Stimulated activated CD8-positive, alpha-beta memory T cell treated with anti-CD3 and anti-CD28 coated beads, Interleukin-2, amount 100 ng/mL, for 48 hours (primary cell): ENCODE measurements at places on chromosomes 4 and X.

- DNase-seq, result no peak
Measured at GRCh38 chrX:152520653-152521052, 69.5 kb upstream of the GABRA3 start.

- no peak for DNase-seq
Measured at GRCh38 chrX:108224727-108225621, 133.4 kb downstream of the ATG4A start.

DNA sequence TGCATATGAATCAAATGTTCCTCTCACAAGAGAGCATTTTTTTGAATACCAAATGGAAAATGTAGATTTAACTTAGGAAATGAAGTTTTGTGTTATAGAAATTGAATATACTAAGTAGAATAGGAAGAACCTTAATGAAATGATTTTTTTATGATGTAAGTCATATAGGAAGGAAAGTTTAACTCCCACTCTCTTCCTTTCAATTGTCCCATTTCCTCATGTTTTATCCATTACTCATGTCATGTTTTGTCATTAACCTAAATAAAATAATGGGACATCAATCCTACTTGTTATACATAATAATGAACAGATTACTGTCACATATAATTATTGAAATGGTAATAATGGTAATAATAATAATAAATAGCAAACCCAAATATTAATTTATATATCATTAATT lies 22.7 kb upstream of the SRD5A3 start:
- no peak for DNase-seq

GRCh38 chrX:150446995-150447394 lies 83.9 kb downstream of the MAMLD1 start:
- no peak for DNase-seq

DNA sequence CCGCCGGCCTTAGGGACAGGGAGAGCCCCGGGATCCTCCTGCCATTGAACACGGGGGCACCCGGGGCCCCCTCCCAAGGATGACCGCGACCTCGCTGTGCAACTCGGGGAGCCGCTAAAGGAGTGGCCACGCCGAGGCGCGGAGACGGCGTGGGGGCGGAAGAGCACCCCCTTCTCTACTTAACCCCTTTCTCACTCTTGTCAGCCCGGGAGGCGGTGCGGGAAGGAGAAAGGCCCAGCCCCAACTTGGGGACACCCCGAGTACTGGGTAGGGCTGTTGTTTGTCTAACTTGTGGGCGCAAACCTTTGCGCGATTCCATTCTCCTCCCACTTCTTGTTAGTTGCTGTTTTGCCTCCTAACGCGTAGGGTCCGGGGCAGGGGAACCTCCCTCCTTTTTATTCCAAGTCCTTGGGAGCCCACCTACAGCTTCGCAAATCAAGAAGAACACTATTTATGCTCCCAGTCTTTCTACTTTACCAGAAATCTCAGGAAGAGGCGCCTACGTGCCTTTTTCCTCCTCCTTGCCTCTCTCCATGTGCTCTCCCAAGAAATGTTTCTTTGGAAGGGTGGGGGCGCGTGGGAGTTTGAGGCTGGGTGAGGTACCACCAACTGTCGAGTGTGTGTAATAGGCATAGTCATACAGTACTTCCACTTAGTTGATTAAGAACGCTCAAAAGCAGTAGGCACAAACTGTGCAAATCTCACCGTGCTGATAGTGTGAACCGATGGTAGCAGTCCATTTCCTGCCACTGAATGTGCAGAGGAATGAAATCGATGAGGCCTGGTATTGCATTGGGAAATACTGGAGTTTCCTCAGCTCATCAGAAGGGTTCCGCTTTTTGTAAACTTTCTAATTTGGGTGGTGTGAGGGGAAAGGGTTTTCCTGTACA lies 813 bp downstream of the DIAPH2 start:
- DNase-seq, result peak; percentile 5

- DNase-seq, result no peak
Measured at GRCh38 chr4:137421796-137422195, 110.5 kb downstream of the PCDH18 start.

- DNase-seq, result no peak
Measured at GRCh38 chrX:97211070-97211469, 327.4 kb downstream of the RPA4 start.

- DNase-seq, result no peak
Measured at GRCh38 chr4:139493176-139493575, 39.3 kb downstream of the RAB33B start.

GRCh38 chrX:154531626-154532025 lies 15.0 kb downstream of the G6PD start:
- no peak for DNase-seq

GRCh38 chrX:39601231-39602177 lies 496.3 kb downstream of the BCOR start:
- no peak for DNase-seq

- DNase-seq, result no peak
Measured at GRCh38 chr4:2352171-2352570, 66.3 kb downstream of the ZFYVE28 start.

GRCh38 chr4:41638203-41638602 lies 100.2 kb downstream of the LIMCH1 start:
- no peak for DNase-seq

DNA sequence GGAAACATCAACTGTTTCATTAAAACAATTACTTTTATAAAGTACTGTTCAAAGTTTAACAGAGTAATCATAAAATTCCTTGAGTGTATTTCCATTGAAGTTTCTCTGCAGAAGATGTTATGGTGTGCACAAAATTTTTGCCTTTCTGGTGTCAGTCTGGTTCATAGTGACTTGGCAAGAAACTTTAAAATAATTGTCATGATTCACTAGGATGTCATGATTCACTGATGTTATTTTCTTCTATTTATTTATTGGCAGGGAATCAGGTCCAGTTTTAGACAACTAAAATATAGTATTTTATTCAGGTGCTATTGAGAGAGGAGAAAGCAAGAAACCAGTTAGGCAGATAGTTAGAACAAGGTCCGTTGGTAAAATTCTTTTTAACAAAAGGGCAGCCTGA lies 3.8 kb downstream of the UGT2A1 start:
- no peak for DNase-seq

DNA sequence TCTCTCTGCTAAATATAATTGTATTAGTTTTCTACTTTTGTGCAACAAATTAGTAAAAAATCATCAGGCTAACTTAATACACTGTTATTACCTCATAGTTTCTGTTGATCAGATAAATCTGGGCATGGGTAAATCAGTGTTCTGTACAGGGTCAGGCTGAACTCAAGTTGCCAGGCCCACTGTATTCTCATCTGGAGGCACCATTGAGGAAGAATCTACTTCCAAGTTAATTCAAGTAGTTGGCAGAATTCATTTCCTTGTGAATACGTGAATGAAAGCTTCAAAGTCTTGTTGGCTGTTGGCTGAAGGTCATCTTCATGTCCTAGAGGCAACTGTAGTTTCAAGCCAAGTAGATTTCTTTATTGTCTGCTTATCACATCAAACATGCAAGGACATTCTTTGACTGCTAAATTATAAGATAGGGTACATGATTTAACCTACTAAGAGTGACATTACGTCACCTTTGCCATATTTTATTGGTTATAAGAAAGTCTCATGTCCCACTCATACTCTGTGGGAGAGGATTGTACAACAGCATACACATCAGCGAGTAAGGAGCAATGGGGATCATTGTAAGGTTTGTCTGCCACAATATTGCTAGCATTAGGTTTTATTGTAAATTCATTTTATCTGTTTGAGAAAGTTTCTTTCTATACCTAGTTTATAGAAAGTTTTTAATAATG lies 1219.0 kb downstream of the ARAP2 start:
- no peak for DNase-seq

- DNase-seq, result no peak
Measured at GRCh38 chrX:118761939-118762707, 34.7 kb downstream of the IL13RA1 start.

- no peak for DNase-seq
Measured at GRCh38 chrX:71627588-71628404, 9.5 kb upstream of the CXCR3 start.

DNA sequence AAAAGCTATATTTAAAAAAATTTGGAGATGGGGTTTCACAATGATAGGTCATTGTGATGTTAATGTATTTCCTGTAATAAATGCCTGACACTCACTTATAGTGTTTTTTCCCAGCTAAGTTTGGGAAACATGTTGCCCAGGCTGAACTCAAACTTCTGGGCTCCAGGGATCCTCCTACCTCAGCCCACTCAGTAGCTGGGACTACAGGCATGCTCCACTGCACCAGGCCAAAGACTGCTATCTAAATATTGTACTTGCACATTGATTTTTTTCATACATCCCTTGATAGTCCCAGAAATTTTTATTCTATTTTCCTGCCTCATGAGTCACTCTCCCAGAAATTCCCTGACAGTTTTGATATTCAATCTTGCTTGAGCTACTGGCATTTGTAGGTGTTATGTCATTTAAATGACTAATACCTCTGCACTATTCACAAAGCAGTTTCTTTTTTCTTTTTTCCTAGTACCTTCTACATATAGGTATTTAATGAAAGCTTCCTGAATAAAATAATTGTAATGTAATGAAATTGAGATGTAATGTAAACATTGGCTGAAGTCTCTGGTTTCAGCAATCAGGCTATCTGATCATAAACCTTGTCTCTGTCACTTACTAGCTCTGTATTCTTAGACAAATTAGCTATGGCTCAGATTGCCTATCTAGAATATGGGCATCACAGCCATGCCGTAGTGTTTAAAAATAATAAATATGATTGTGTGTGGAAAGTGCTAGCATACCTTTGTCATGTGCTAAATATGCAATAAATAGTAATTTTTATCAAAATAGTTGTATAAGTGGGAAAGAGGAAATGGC lies 1973.0 kb upstream of the AGA start:
- no peak for DNase-seq

DNA sequence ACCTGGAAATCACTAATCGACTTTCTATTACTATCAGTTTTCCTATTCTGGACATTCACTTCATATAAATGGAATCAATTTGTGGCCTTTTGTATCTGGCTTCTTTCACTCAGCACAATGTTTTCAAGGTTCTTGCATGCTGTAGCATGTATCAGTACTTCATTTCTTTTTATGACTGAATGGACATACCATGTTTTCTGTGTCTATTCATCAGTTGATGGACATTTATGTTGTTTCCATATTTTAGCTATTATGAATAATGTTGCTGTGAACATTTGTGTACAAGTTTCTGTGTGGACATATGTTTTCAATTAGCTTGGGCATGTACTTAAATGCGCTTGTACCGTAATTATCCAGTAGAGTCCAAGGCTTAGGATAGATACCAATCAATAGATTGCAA lies 19.9 kb upstream of the RELL1 start:
- DNase-seq, result no peak

DNA sequence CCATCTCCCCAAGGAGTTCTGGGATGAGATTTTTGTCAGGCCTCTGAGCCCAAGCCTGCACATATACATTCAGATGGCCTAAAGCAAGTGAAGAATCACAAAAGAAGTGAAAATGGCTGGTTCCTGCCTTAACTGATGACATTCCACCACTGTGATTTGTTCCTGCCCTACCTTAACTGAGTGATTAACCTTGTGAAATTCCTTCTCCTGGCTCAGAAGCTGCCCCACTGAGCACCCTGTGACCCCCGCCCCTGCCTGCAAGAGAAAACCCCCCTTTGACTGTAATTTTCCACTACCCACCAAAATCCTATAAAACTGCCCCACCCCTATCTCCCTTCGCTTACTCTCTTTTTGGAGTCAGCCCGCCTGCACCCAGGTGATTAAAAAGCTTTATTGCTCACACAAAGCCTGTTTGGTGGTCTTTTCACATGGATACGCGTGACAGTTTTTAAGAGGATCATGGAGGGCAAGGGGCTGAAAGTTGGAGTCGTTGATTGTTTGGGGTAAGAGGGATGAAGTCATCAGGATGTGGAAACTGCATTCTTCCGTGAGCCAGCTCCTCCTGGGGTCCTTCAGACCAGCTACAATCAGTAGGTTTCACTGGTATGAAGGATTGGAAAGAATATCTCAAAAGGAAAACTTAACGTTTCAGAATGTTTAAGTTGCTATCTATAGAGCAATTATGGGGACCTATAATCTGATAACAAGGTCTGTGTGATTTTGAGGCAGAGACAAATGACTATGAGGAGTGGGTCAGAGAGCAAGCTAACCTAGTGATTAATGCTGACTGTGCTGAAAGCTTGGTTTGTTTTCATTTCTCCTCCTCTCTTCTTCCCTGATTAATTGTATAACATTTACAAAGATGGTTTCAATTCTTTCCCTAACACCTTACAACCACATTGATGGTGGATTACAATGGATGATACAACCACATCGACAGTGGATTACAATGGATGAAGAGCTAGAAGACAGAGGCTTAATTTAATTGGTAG lies 28.6 kb upstream of the MAGEA11 start:
- DNase-seq, result no peak

- no peak for DNase-seq
Measured at GRCh38 chr4:6576932-6577331, 1.9 kb downstream of the MAN2B2 start.

DNA sequence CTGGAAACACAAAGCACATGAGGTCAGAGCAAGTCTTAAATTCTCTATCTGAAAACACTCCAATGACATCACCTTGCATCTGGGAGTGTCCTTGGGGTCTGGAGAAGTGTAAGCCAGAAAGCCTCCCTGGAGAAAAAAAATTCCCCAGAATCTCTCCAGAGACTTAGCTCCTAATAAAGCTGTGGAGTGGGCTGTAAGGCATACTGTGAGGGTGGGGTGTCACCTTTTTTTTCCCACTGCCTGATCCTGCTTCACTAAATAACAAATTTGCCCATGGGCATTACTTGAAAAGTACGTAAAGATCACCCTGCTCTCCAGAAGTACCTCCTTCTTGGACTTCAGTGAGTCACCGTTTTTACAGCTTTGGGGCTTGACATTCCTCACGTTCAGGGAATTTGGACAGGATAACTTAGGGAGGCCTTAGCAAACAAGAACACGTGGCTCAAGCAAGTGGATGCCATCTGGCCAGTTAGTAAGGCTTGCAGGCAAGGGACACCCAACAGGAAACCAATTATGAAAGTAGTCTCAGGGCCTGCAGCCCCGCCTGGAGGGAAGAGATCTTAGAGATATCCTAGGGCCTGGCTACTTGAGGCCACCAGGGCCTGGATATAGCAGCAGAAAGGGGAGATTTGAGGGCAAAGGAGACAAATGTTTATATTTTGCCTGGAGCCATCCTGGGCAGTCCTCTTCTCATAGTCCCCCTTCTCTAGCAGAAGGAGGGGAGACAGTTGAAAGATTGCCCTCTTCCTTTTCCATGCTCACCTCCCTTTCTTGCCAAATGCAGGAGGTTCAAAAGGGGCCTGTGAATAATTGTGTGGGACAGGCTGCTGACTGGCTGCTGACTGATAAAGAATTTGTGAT lies 60.1 kb upstream of the PLAC1 start:
- no peak for DNase-seq

DNA sequence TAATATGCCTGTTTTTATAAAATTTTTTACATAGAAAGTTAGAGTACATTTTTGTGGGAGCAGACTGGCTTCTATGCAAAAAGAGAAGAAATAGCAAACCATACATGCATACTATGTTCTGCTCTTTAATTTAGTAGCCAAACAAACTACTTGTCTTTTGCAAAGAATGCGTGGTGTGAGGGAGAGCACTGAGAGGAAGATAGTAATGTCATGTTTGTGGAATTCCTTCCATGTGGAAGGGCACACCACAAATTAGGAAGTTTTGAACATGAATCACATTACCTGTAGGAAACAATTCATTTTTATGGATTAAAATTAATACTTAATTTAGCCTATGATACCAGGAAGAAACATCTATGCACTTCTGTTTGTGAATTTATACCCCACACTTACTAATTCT lies 1529.1 kb upstream of the ADGRL3 start:
- no peak for DNase-seq
